Activated CD4-positive, alpha-beta T cell treated with anti-CD3 and anti-CD28 coated beads, Interleukin-2, amount 10 ng/mL, durations not matched to agents 24 days and 14 days (primary cell): ENCODE measurements at places on chromosomes 11 and 22. TPM values are rescaled to one million over a fixed set of nuclear protein-coding genes. Genes with fewer than 3 reads are reported as not detected.

The RGL4 gene
- 6.9 TPM in 2 replicates for total RNA-seq

The KIAA1671 gene
- total RNA-seq = 11.2 and 11.4 TPM in 2 replicates

The MN1 gene
- total RNA-seq = 0.05 and 0.23 TPM in 2 replicates

The FGF19 gene
- not detected in 2 replicates for total RNA-seq

The UBASH3B gene
- 10.9 and 14.8 TPM in 2 replicates for total RNA-seq

The PANX3 gene
- not detected in 2 replicates for total RNA-seq

The CLTCL1 gene
- 0.43 and 1.3 TPM in 2 replicates for total RNA-seq

The BARX2 gene
- total RNA-seq = 4.1 and 4.7 TPM in 2 replicates

DNA sequence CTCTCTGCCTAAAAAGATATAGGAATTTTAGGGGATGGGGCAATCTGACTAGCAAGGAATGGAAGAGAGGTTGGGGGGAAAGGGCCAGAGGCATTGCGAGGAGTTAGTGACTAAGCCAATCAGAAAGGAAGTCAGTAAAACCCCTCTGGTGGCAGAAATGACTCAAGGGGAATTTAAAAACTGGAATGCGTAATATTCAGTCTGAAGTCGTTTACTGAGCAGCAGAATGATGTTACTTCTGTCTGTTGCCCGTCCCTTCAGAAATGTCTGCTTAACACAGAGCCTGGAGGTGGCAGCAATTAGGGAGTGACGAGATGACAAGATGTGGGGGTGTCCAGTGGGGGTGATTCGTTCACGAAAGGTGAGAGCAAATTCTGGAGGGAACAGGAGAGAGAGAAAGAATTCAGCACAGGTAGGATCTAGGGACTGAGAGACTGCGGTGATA is 107.7 kb upstream of the CLMP start:
- peak; percentile 77 for DNase-seq
- peak overlapping the region; percentile 93 for H3K27ac ChIP-seq
- H3K4me3 ChIP-seq = peak overlapping the region; percentile 82
- no peaks in the 10 kb centered on the region for H3K27me3 ChIP-seq
- H3K36me3 ChIP-seq = no peaks in the 10 kb centered on the region
- peaks cover 46% of the 10 kb centered on the region for H3K4me1 ChIP-seq

GRCh38 chr11:72040491-72041363 is 39.6 kb downstream of the NUMA1 start:
- peak; percentile 90 for DNase-seq
- H3K27me3 ChIP-seq = no peaks in the 10 kb centered on the region
- peaks cover 13% of the 10 kb centered on the region for H3K36me3 ChIP-seq
- peaks cover 38% of the 10 kb centered on the region for H3K4me1 ChIP-seq
- H3K27ac ChIP-seq = no peak overlapping the region
- no peak overlapping the region for H3K4me3 ChIP-seq

- no peak for DNase-seq
- peaks cover 45% of the 10 kb centered on the region for H3K27me3 ChIP-seq
- H3K4me3 ChIP-seq = no peak overlapping the region
- no peaks in the 10 kb centered on the region for H3K36me3 ChIP-seq
- H3K4me1 ChIP-seq = peaks cover 12% of the 10 kb centered on the region
- no peak overlapping the region for H3K27ac ChIP-seq
These were observed 2.3 kb upstream of the OSBPL5 start for GRCh38 chr11:3167143-3168119.

GRCh38 chr22:44802071-44802700 is 49.8 kb downstream of the ARHGAP8 start:
- H3K36me3 ChIP-seq = no peaks in the 10 kb centered on the region
- DNase-seq = no peak
- no peak overlapping the region for H3K4me3 ChIP-seq
- no peaks in the 10 kb centered on the region for H3K27me3 ChIP-seq

GRCh38 chr11:100709233-100709957 is 22.3 kb downstream of the ARHGAP42 start:
- no peak overlapping the region for H3K27ac ChIP-seq
- no peaks in the 10 kb centered on the region for H3K27me3 ChIP-seq
- no peak overlapping the region for H3K4me3 ChIP-seq
- no peaks in the 10 kb centered on the region for H3K4me1 ChIP-seq
- no peak for DNase-seq

- DNase-seq = no peak
- peak overlapping the region; percentile 97 for H3K4me3 ChIP-seq
- peaks cover 12% of the 10 kb centered on the region for H3K36me3 ChIP-seq
- H3K27me3 ChIP-seq = peaks cover 3% of the 10 kb centered on the region
- peak overlapping the region; percentile 92 for H3K27ac ChIP-seq
These were observed 1.2 kb downstream of the RAB6A start for GRCh38 chr11:73759610-73760134.

DNA sequence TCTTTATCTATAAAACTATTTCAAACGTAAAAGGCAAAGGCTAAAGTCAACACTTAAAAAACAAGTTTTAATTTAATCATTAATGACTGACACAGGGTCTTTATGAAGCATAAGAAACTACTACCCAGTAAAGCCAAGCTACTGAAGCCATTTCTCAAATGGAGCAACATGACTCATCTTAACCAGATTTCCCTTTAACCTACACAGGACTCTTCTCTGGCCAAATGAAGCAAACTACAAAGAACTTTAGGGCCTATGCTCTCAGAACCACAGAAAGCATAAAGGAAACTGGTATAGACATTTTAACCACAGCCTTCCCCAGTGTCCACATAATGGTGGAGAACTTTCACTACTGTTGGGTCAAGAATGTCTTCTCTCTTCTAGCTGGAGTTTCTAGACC is 34.7 kb downstream of the ALG9 start:
- no peak overlapping the region for H3K27ac ChIP-seq
- no peak for DNase-seq
- H3K4me3 ChIP-seq = no peak overlapping the region
- H3K4me1 ChIP-seq = peaks cover 13% of the 10 kb centered on the region

- H3K4me3 ChIP-seq = peak overlapping the region; percentile 71
- peak overlapping the region; percentile 99 for H3K27ac ChIP-seq
- DNase-seq = peak; percentile 94
- peaks cover 60% of the 10 kb centered on the region for H3K4me1 ChIP-seq
- peaks cover 2% of the 10 kb centered on the region for H3K27me3 ChIP-seq
These were observed 9.2 kb downstream of the FXYD2 start for GRCh38 chr11:117815262-117815803.

- H3K4me1 ChIP-seq = no peaks in the 10 kb centered on the region
- peaks cover 4% of the 10 kb centered on the region for H3K27me3 ChIP-seq
- no peaks in the 10 kb centered on the region for H3K36me3 ChIP-seq
- no peak for DNase-seq
These were observed 176.9 kb downstream of the IGLL1 start for GRCh38 chr22:23403152-23403719.

- no peak for DNase-seq
- peak overlapping the region; percentile 18 for H3K4me3 ChIP-seq
- H3K27me3 ChIP-seq = no peaks in the 10 kb centered on the region
- H3K4me1 ChIP-seq = peaks cover 9% of the 10 kb centered on the region
These were observed 58.7 kb upstream of the ATXN10 start for GRCh38 chr22:45612940-45613339.

DNA sequence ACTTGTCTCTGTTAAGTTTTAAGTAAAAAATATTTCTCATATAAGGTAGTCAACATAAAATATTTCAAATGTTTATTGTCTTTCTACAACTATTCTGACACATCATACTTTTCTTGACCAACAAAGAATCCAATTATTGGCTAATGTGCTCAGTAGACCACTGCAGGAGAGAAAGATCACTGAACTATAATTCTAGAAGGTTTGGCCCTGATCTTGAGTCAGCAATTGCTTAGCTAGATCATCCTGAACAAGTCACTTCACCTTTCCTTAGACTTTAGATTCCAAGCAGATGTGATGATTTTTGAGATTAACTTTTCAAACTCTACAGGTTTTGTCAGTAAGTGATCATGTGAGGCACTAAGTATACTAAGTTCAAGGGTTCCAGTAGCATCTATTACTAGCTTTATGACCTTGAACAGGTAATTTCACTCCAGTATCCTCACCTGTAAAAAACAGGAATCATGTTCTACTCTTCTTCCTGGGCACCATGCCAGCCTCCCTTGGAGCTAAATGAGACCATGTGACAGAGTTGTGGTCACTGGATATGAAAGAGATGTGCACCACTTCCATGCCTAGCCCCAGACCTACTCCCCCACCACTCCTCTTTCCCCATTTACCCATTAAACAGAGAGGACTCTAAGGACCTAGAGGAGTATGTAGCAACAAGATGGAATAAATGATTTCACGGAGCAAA is 17.3 kb downstream of the PGM2L1 start:
- no peaks in the 10 kb centered on the region for H3K27me3 ChIP-seq
- no peaks in the 10 kb centered on the region for H3K36me3 ChIP-seq
- no peak overlapping the region for H3K4me3 ChIP-seq
- DNase-seq = no peak
- H3K4me1 ChIP-seq = peaks cover 4% of the 10 kb centered on the region
- peak overlapping the region; percentile 45 for H3K27ac ChIP-seq

- H3K4me3 ChIP-seq = peak overlapping the region; percentile 92
- no peaks in the 10 kb centered on the region for H3K27me3 ChIP-seq
- H3K27ac ChIP-seq = peak overlapping the region; percentile 34
These were observed 1.1 kb upstream of the DNAJC4 start for GRCh38 chr11:64229090-64229743.

GRCh38 chr22:21933413-21933812 is 19.2 kb downstream of the PPM1F start:
- H3K36me3 ChIP-seq = peaks cover 8% of the 10 kb centered on the region
- H3K4me1 ChIP-seq = peaks cover 9% of the 10 kb centered on the region
- no peaks in the 10 kb centered on the region for H3K27me3 ChIP-seq
- DNase-seq = no peak

DNA sequence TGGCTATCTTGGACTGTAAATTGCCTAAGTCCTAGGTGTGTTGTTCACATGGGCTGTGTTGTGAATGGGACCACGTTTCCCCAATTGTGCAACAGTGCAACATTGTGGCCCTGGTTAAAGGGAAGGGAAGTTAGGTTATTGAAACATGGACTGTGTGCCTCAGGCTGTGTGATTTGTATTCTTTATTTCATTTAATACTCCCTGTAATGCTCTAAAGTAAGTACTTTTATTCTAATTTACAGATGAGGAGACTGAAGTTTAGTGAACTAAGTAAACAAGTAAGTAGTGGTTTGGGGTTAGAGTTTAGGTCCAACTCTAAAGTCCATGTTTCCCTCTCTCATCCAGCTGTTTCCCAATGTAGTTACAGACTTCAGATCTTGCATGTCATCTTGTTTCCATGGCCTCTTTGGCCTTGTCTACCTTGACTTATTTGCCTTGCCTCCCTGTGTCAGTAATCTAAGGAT is 77.7 kb downstream of the STIM1 start:
- H3K4me1 ChIP-seq = peaks cover 52% of the 10 kb centered on the region
- no peaks in the 10 kb centered on the region for H3K27me3 ChIP-seq
- H3K4me3 ChIP-seq = no peak overlapping the region
- peaks cover 28% of the 10 kb centered on the region for H3K36me3 ChIP-seq

DNA sequence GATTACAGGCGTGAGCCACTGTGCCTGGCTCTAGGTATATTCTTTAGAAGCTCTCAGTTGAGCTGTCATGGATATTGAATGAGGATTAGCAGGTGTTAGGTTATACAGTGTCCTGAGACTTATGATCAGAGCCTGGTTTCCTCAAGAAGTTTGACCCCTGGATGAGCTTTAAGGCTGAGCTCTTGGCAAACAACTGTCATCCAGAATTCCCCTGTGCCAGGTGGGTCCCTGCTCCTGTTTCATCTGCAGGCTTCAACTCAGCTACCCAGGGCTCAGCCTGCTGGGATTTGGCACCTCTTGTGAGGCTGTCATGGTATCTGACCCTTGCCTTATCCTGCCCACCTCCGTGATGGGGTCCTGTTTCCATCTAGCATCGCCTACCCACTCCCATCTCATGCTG is 24.3 kb downstream of the SERPINH1 start:
- DNase-seq = no peak
- H3K4me1 ChIP-seq = peaks cover 10% of the 10 kb centered on the region
- H3K36me3 ChIP-seq = peaks cover 2% of the 10 kb centered on the region
- H3K27me3 ChIP-seq = peaks cover 31% of the 10 kb centered on the region
- no peak overlapping the region for H3K27ac ChIP-seq
- H3K4me3 ChIP-seq = no peak overlapping the region

DNA sequence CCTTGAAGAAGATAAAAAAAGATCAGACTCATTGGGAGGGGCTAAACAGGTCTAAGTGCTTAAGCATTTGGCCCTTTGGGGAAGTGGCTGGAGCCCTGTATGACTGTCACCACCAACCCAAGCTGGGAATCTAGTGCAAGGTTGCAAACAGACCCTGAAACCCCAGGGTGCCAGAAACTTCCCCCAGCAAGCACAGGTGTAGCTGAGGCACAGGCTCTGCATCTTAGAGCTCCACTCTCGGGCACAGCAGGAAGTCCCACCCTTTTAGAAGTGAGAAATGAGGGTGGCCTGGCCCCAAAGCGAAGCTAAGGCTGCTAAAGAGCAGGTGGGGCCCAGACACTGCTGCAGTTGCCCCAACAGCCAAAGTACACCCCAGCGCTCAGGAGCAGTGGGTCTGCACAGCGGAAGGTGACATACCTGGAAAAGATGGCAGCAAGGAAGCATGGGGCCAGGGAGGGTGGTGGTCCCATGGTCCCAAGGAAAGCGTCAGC is 5.8 kb upstream of the KDM2A start:
- no peak overlapping the region for H3K4me3 ChIP-seq
- H3K27me3 ChIP-seq = peaks cover 11% of the 10 kb centered on the region
- no peak for DNase-seq

DNA sequence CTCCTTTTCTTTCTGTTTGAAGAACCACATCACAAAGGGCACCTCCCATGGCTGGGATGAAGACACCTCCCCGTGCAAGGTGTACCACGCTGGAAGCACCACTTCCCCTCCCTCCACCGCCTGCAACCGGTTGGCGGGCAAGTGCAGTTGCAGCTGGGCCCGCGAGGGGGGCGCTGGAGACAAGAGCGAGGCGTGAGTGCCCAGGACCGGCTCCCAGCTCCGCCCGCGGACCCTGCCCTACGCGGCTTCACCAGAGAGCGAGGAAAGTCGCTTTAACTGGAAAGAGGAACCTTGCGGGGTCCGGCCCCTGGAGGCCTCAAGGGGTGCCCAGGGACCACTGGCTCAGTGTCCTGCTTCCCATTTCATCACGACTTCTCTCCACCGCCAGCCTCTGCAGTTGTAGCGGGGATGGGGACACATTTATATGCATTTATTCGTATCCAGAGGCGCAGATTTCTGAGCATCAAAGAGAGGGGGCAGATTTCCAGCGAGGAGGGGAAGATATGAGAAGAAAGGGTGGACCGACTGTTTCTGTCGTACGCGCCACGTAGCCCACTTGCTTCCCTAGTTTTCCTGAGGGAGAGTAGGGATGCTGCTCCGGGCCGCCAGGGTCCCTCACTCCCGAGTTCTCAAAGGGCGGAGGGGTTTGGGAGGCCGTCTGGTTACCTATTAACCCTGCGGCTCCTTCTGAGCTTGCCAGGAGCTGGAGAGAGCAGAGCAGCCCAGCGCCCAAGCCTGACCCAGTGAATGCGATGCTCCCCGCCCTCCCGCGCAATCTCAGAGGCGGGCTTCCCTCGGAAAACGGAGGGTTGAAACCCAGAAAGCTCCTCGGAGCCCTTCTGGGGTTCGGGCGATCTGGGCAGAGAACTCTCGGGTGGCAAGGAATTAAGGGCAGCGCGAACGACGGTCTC is 3.5 kb downstream of the ESAM start:
- peaks cover 2% of the 10 kb centered on the region for H3K36me3 ChIP-seq
- H3K27me3 ChIP-seq = peaks cover 45% of the 10 kb centered on the region
- H3K4me1 ChIP-seq = peaks cover 12% of the 10 kb centered on the region
- no peak overlapping the region for H3K27ac ChIP-seq
- DNase-seq = peak; percentile 92
